ENCODE measurements at places on chromosomes 12 and 14. TPM values are rescaled to one million over a fixed set of nuclear protein-coding genes. Genes with fewer than 3 reads are reported as not detected.

The ELK3 gene
- 41.7 TPM for total RNA-seq

The RTL1 gene
- not detected for total RNA-seq

DNA sequence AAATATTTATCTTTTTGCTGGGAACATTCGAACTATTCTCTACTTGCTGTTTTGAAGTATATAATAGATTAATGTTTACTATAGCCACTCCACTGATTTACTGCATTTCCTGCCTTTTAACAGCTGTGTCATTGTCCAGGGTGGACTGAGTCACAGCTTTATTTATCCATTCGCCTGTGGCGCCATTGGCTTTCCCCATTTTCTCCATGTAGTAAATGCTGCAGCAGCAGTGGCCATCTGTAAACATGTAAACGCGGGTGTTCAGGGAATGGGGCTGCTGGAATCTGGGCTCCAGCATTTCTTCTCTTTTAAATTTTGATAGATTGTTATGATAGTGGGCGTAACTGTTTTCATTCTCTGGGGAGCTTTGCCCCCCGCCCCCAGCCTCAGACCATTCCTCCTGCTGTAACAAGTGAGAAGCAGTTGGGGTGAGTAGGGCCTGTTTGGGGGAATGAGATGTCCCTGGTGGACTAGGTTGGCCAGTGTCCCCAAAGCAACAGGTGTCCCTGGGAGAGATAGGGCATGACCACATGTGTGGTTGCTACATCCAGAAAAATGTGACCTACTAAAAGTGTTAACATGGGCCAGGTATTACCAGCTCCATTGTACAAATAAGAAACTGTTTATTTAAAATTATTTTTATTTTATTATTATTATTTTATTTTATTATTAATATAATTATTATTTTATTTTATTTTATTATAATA is 32.9 kb downstream of the RIN3 start:
- DNase-seq, result no peak

The AJUBA gene
- 39.9 TPM for total RNA-seq

DNA sequence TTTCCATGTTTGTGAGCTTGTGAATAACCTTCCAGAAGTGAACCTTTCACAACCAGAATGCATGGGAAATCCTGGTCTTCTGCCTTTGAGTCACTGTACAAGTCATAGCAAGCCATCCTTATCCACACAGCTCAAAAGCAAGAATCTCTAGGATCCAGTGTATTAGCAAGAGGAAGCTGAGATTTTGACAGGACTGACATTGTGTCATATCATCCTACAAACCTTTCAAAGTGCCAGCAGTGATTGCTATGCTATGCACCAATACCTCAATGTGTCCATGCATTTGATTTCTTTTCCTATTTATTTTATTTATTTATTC is 13.5 kb upstream of the NRDE2 start:
- no peak for DNase-seq

GRCh38 chr14:74975059-74975810 is 19.8 kb upstream of the PGF start:
- DNase-seq, result no peak

DNA sequence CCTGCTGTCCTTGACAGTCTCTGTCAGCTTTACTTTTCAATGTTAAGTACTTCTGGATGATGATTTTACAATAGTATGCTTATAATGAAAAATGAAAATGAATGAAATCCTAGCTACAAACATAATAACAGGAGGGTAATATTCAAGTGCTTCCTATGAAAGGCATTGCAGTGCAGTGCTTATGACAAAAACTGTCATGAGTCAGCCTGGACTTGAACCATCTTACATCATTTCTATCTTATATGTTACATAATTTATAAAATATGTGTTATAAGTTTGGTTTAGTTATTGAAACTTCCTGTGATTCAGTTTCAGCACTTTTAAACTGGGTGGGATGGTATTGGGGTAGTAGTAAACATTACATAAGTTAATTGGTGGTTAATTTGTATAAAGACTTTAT is 451.7 kb downstream of the TMEM117 start:
- no peak for DNase-seq

DNA sequence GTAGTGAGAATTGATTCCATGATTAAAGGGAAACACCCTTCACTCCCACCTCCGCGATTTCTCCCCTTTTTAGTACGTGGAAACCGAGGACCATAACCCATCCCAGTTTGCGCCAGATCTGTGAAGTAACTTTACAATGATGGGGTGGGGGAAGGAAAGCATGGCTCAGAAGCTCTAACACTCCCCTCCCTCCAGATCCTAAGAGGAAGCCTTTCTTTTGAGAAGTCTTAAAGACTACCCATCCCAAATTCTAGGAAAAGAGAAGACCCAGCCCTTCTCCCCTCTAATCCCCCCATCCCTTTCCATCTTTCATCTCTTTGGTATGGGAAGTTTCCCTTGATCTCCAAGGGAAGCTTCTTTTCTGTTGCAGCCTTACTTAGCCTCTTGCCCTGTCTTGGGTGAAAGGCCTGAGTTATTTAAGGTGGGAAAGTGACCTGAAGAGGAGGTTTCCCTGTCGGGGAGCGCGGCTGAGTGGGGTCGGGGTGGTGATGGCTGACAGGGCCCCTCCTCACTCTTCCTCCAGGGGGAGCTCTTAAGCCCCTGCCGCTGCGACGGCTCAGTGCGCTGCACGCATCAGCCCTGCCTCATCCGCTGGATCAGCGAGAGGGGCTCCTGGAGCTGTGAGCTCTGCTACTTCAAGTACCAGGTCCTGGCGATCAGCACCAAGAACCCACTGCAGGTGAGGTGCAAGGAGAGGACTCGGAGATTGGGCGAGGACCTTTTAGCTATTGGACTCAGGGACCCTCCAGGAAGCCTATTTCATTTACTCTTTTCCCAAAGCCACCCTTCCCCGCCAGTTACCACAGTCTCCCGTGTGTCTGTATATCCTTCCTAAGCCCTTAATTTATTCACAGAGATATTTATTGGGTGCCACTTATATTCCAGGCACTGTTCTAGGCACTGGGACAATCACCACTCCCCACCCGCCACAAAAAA is 1.8 kb downstream of the MARCHF9 start:
- DNase-seq, result no peak

The KRT85 gene
- total RNA-seq, result not detected

DNA sequence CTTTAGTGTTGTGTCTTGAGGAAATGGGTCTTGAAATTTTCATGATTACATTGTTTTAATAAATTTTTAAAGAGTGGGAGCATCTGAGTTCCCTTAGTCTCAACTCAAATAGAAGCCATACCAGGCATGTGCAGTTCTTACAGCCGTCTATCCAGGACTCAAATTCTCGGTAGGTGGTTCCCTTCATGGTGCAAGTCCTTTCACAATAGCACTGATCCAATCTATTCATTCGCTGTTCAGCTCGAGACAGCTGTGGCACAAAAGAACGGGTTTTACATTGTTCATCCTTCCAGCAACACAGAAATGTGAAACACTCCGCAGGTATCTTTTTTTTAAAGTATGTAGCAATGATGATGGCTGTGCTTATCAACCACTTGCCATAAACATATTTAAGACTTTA is 100.2 kb downstream of the NELL2 start:
- no peak for DNase-seq

DNA sequence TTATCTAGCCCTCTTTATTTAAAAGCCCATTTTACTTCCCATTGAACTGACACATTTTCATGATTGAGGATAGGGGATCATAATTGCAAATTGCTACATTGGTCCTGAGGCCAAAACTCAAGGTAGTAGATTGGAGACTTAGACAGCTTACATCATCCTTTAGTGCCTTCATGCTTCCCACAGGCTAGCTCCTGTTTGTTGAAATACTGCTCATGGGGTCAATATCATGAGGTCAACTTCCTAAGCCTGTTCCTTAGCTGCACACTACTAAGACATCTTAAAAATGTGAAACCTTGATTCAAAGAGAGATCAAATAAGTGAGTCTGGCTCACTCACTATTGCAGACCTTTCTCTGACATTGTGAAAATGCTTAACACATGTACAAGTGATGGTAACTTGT is 113.0 kb downstream of the TBC1D30 start:
- DNase-seq, result no peak

DNA sequence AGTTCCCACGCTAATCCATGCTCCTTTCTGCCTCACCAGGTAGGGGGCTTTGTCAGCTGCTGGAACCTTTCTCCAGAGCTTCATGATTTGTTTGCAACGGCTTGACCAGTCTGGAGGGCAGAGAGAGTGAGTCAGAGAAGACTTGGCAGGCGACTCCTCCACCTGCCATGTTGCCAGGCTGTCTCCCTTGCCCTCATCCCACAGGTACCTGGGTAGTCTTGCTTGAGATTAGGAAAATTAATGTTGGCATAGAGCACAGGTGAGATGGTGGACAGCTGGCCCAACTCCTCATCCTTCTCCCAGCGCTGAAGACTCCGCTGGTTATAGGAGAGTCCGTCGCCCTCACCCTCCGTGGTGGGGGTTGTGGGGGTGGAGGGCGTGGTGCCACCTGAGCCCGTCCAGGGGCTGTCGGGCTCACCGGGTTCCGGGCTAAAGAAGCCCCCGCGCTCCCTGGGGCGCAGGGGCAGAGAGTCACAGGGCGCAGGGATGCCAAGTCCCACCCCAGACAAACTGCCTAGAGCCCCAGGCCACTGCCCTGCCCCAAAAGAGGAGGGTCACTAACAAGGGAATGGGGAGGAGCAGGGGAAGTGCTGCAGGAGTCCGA is 18.6 kb downstream of the KMT2D start:
- no peak for DNase-seq

The GPX2 gene
- 342 TPM for total RNA-seq

- no peak for DNase-seq
Observed at GRCh38 chr12:12240662-12241340, 26.0 kb downstream of the LRP6 start.

GRCh38 chr14:76701981-76702380 is 59.3 kb upstream of the VASH1 start:
- no peak for DNase-seq

- DNase-seq, result peak; percentile 40
Observed at GRCh38 chr14:73726025-73726961, 12.1 kb upstream of the PNMA1 start.

- DNase-seq, result no peak
Observed at GRCh38 chr12:67876305-67876915, 112.8 kb upstream of the IFNG-AS1 start.

The CPNE6 gene
- total RNA-seq, result 1.5 TPM

DNA sequence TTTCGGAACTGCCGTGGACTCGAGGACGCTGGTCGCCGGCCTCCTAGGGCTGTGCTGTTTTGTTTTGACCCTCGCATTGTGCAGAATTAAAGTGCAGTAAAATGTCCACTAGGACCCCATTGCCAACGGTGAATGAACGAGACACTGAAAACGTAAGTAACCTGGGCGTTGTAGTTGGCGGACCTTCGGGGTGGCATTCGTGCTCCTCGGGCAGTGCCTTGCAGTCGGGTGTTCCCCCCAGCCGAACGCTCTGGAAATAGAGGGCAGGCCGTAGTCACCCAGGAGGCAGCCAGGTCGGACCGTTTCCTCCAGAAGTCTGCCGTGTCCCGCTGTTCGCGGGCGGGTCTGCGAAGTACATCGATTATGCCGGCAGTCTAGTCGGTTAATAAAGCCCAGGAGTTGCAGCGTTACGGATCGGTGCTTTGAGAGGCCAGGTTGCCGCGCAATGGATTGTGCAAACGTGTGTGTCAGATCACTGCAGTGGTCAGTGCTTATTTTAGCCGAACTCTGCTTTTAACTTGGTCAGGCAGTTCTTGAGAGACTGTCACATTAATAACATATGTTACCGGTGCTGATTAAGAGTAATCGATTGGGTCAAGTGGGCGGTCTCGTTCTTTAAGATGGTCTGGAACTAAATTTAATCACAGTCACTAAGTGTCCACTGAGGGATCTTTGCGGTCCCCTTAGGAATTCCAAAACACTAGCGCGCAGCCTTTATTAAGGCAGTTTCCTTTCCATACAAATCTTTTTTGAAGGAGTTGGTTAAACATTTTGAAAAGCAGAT is 906 bp downstream of the MARK3 start:
- no peak for DNase-seq

DNA sequence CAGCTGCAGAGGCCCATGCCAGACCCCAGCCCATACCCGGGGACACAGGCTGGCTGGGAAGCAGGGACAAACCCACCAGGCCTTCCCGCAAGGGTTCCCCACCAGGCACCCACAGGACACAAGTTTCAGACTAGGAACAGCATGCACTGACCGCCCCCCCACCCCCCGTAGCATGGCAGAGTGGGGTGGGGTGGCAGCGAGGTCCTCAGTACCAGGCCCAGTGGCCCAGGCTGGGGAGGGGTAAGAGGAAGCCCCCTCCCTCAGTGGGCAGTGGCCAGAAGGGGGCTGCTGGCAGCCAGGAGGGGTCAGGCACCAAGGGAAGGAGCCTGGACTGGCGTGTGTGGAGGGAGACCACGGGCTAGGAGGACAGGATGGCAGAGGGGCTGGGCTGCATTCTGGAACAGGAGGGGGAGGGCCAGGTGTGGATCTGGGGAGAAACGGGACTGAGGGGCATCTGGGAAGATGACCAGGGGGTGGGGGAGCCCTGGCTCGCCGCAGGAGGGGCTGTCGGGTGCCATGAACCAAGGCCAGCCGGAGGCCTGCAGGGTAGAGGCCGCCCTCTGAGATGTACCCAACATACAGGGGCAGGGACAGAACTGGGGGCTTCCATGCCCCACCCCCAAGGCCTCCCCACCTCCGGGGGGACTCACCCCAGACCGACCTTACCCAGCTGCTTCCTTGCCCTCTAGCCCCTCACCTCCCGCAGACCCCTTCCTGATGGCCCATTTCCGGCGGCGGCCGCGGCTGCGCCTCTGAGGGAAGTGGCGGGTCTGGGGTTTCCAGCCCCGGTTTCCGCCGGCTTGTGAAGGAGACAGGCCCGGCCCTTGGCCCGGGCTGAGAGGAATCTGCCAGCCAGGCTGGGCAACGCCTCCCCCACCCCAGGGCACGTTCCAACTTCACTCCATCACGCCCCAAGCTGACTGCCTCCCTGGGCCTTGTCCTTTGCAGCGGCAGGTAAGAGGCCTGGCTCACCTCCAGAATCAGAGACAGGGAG is 5.6 kb upstream of the JAG2 start:
- DNase-seq, result no peak

The GPR65 gene
- 1.3 TPM for total RNA-seq

DNA sequence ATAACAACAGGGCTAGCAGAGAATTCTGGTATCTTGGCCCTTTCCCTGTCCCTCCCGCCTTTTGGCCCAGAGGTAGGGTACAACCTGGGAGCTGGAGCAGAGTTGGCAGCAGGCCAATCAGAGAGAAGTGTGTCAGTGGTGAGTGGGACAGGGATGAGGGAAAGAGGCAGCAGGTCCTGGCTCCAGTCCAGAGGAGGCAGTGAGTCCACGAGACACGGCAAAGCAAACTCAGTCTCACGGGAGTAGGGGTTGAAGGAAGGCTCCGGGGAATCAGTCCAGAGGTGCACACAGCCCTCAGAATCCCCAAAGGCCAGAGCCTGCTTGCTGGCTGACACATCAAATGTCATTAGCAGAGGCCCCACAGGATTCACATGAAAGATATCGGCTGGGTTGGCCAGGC is 7.3 kb downstream of the PAN2 start:
- DNase-seq, result no peak

The PLBD1 gene
- 85.4 TPM for total RNA-seq

Measured in ureter (tissue), 1 donor.